ENCODE measurements at places on chromosomes 16 and 17. TPM values are rescaled to one million over a fixed set of nuclear protein-coding genes. Genes with fewer than 3 reads are reported as not detected.

Gene MMD
- total RNA-seq = 9.4 TPM

Gene MT4
- not detected for total RNA-seq

Gene SEC14L5
- not detected for total RNA-seq

Gene UMOD
- not detected for total RNA-seq

Gene HOXB8
- total RNA-seq = not detected

Gene ABCA10
- total RNA-seq = 0.92 TPM

Measured in chondrocyte (in vitro differentiated cells).